CD4-positive, alpha-beta T cell treated with Interleukin-6 for 4 hours (primary cell): ENCODE measurements at places on chromosomes 4 and X.

DNA sequence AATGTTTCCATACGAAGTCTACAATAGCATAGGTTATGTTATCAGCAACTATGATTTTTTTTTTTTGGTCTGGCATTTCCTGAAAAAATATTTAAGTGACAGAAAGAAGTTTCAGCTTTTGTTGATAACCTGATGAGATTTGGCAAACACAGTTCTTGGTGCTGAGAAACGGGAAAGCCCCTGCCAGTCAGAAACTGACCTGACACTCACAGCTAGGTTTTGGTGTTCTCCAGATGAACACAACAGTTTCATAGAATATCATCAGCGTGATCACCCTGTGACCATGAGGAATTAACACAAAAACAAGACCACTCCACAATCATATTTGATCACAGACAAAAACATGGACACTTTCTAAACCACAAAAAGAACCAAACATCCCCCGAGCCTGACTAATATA, 152.5 kb upstream of the DCAF8L1 start:
- no peak for DNase-seq

DNA sequence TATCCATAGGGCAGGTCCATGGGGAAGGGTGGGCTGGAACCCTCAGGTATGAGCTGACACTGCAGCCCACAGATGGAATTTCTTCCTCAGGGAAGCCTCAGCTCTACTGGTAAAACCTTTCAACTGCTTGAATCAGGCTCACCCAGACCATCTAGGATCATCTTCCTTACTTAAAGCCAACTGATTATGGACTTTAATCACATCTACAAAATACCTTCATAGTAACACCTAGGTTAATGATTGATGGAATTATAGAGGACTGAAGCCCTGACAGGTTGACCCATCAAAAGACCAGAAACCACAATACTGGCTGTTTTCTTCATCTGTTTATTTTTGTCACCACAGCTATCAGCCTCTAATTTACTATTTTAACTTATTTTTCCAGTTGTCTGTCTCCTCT, 188.9 kb upstream of the BOD1L1 start:
- no peak for DNase-seq

DNA sequence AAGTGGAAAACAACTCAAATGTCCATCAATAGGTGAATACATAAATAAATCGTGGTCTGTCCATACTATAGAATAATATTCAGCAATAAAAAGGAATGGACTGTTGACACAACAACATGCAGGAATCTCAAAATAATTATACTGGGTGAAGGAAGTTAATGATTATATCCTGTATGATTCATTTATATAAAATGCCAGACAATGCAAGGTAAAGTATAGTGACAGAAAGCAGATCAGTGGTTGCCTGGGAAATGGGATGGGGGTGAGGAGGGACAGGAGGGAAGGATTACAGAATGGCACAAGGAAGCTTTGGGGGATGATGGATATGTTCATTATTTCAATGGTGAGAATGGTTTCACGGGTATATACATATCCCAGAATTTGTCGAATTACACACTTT, 12.3 kb downstream of the PYURF start:
- no peak for DNase-seq

DNA sequence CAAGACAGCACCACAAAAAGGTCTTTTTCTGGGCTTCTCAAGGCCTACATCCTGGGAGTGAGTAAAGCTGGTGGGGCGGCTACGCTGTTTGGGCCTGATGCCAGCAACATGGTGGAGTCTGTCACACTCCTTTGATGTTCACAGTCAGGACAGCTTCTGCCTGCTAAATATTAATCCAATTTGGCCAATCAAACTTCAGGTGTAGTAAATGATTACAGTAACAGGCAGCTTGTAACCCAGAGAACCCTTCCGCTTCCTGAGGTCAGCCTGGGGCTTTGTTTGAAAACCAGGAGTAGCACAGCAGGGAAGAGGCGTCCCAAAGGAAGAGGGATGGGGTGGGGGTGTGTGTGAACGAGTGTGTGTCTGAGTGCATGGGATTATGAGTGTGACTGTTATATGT, 220.4 kb downstream of the MAML3 start:
- no peak for DNase-seq
